GM03348 (cell line): ENCODE measurements at places on chromosomes 4 and X.

GRCh38 chr4:145285928-145286327 is 105.5 kb upstream of the OTUD4 start:
- peak; percentile 29 for DNase-seq

- DNase-seq = no peak
Measured at GRCh38 chr4:10161146-10161545, 44.5 kb upstream of the WDR1 start.

DNA sequence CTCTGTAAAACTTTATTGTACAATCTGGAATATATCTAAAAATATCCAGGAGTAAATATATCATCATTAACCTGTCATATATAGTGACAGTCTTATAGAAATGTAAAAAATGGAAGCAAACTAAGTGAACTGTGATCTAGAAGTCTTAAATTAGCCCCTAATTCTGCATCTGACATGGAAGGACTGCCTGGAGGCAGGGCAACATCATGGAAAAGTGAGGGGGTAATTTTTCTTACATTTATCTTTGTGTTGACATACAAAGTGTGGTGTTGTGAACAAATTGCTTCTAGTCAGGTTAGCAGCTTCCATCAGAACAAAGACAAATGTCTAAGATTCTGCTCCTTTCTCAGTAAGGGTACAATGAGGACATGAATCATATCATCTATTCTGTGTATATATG is 186.3 kb downstream of the C4orf33 start:
- no peak for DNase-seq

- DNase-seq = no peak
Measured at GRCh38 chrX:10110316-10110935, 46.3 kb upstream of the CLCN4 start.

DNA sequence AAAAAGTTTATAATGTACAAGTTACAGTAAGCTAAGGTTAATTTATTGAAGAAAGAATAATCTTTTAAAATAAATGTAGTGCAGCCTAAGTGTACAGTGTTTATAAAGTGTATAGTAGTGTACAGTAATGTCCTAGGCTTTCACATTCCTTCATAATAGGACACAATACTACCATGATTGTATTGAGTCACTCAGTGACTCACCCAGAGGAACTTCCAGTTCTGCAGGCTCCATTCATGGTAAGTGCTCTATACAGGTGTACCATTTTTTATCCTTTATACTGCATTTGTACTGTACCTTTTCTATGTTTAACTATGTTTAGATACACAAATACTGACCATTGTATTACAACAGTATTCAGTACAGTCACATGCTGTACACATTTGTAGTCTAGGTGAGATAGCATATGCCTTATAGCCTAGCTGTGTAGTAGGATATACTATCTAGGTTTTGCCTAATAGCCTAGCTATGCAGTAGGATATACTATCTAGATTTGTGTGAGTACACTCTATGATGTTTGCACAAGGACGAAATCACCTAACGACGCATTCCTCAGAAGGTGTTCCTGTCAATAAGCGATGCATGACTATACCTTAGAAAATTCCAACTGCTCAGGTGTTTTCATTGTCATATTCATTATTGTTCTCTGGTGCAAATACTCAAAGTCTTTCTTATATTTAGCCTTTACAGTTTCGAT is 5.5 kb upstream of the TMEM255A start:
- no peak for DNase-seq

- DNase-seq = peak; percentile 66
Measured at GRCh38 chr4:165684177-165684805, 188.7 kb upstream of the TLL1 start.

DNA sequence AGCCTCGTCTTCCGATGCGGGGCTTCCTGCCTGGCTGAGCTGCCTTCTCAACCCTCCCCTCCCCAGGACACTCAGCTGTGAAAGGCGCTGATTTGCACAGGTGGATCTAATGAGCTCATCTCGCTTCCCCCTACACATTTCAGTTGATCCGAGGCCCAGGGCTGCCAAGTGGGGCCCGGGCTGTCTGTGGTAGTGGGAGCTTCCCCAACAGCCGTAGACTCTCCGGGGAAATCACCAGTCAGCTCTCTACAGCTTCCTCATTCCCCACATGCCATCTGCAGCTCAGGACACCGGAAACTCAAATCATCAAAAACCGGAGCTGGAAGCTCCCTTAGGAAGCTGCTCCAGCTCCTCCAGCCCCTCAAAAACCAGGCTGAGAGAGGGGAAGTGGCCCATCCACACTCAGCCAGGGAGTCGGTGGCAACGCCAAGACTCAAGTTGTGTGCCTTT is 56.2 kb downstream of the SMIM20 start:
- peak; percentile 44 for DNase-seq

DNA sequence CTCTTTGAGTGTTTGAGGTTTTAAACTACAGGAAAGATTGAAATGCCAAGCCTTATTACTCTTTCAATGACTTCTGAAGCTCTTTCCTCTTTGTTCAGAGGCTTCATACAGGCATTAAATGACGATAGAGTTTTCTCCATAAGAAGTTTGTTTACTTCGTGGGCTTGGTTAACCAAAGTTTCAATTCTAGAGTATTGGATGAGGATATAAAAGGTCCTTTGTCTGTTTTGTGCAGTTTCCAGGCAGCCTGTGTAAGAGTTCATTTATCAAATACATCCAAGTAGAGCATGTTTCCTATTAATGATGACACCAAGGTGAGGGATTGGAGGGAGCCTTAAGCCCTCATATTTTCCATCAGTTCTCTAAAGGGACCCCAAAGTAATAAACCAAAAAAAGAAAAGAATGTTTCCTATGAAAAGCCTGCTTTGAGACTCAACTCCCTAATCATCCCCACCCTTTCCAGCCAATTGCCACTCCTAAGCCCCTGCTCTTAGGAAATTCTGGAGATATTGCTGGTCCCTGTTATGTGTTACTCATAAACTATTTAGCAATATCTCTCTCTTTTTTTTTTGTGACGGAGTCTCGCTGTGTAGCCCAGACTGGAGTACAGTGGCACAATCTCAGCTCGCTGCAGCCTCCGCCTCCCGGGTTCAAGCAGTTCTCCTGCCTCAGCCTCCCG is 106.2 kb upstream of the IL13RA1 start:
- DNase-seq = no peak

DNA sequence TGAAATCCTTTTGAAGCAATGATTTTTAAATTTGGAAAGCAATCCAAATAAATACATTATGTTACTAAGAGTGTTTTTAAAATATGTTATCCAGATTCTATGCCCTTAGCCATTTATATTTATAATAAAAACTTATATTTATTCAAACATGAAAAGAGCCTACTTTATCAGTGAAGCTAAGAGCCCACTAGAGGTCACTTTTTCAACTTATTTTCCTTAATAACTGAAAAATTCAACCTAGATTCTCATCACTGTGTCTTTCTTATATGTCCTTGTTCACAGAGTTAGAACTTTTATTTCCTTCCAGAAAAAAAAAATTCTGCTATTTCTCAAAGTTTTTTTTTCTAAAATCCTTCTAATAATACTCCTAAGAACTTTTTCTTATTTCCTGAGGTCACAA is 23.9 kb downstream of the PRDM8 start:
- DNase-seq = peak; percentile 35

DNA sequence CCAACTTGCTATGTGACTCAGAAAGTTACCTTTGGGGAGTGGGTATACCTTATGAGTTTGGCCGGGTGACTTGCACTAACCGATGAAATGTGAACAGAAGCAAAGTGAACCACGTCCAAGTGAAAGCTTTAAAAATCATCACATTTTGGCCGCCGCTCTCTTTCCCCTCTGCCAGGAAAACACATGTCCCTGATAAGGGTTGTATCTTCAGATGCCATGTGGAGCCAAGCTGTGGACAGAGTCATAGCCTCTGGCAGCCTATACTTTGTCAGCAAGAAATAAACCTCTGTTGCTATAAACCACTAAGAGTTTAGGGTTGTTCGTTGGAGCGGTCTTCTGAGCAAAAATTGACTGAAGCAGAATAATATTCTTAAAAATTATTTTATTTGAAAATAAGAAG is 92.3 kb downstream of the PRDM5 start:
- DNase-seq = no peak

DNA sequence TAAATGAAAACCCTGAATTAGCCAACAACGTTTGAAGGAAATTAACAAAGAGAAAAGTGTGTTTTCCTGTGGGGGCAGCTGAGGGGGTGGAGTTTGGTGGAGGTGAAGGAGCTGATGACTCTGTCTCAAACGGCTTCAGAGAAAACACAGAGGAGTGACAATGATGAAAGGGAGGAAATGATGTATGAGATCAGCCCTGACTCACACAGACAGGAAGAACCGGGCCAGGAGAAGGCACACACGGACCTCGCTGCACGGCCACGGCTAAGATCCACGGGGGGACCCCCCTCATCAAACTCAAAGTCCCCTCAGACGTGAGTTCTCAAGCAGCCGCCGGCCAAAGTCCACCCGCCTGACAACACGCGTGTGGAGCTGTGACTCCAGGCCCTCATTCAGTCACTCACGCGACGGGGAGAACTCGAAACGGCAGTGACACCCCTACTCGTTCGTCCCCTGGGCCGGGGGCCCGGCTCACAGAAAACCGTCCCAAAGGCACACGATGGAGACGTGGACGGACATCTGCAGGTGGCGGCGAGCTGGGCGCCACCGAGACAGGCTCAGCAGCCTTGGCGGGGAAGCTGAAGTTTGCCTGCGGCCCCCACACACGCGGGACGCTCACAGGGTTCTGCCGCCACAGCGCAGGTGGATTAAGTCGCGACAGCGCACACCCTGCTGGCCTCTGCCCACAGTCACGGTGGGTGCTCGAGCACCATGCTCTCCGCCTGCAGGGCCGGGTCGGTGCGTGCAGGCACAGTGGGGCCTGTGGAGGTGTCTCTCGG is 28.8 kb downstream of the PPP2R3B start:
- DNase-seq = peak; percentile 31

DNA sequence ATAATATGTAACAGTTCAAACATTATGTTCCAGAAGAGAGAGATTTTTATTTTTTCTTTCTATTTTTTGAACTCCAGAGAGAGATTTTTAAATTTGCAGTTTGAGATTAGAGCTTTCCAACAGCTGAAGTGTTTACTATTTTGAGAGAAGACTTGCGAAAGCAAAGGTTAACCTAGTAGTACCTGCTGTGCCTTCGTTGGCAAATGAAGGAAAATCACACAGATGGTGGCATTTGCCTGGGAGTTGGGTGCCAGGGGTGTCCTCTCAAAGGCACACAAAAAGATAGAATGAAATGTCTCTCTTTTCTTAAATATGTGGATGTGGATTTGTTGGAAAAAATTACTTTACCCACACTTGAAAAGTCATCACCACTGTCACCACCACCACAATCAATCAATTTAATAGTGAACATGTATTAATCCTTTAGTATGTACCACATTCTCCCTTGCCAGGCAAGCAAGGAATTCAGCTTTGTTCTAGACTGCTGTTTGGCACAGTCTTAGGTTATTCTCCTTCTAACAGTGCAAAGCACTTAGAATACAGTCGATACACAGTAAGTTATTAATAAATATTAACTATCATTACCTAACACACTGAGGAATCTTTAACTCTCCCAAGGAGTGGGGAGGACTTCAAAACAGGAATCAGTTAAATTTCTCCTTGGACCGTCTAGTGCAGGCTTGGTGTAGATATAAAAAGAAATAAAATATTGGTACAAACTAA is 838.2 kb upstream of the FTHL17 start:
- DNase-seq = no peak

GRCh38 chrX:53281321-53281822 is at the start of gene IQSEC2:
Gene IQSEC2 (minus strand): TSS chrX:53281584.
- peak; percentile 87 for DNase-seq

GRCh38 chr4:145956288-145956890 is 17.8 kb upstream of the ZNF827 start:
- DNase-seq = peak; percentile 65

- no peak for DNase-seq
Measured at GRCh38 chrX:47456080-47456479, 26.9 kb downstream of the ZNF41 start.

- peak; percentile 33 for DNase-seq
Measured at GRCh38 chr4:139922406-139923024, 231.5 kb downstream of the MAML3 start.

- DNase-seq = no peak
Measured at GRCh38 chrX:77162777-77163176, 284.4 kb upstream of the FGF16 start.

- DNase-seq = no peak
Measured at GRCh38 chr4:17713779-17714178, 67.6 kb downstream of the FAM184B start.

- no peak for DNase-seq
Measured at GRCh38 chr4:94442251-94442650, 9.5 kb upstream of the PDLIM5 start.

DNA sequence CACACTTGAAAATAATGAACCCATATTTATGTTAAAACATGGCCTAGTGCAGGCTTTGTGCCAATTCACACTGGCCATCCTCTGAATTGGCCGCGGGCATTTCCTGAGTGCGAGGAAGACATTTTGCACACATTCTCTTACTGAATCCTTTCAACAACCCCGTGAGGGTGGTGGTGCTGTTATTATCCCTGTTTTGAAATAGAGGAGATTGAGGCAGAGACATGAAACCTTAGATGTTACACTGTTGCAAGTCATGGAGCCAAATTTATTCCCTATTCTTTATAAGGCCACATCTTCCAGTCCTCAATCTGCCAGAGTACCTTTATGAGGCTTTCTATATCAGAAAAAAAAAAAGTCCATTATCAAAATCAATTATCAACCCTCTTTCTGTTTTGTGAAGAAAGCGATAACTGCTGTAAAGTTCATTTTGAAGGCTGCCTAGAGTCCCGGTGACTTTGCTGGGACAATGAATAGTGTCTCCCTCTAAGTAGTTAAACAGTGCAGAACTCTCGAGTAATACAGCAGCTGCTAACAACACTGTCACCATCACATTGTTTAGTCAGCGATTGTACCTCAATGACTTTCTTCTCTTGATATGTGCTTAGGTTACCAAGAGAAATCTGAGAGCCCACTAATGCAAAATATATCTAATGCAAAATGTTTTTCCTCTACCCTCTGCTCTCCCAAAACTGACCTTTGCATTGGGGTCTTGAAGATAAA is 242.3 kb upstream of the PPARGC1A start:
- no peak for DNase-seq

- DNase-seq = no peak
Measured at GRCh38 chr4:104870495-104871233, 276.0 kb upstream of the TET2 start.

DNA sequence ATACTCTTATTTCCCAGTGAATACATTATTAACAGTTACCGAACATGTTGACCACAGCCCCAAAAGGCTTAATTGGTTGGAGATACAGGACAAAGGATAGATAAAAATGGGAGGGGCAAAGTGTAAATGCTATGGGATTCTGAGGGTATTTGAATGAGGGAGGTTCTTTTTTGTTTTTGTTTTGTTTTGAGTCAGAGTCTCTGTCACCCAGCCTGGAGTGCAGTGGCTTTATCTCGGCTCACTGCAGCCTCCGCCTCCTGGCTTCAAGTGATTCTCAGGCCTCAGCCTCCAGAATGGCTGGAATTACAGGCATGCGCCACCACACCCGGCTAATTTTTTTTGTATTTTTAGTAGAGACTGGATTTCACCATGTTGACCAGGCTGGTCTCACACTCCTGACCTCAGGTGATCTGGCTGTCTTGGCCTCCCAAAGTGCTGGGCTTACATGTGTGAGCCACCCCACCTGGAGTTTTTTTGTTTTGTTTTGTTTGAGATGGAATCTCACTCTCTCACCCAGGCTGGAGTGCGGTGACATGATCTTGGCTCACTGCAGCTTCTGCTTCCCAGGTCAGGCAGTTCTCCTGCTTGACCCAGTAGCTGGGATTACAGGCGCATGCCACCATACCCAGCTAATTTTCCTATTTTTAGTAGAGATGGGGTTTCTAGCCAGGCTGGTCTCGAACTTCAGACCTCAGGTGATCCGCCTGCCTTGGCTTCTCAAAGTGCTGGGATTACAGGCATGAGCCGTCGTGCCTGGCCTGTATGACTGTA is 9.0 kb downstream of the UBE2K start:
- DNase-seq = no peak
